ENCODE measurements at places on chromosomes 11 and 22.

- DNase-seq, result no peak
These were observed 5.4 kb downstream of the KCNC1 start for GRCh38 chr11:17739945-17740338.

- no peak for DNase-seq
These were observed 396 bp downstream of the CCDC157 start for GRCh38 chr22:30357236-30357570.

GRCh38 chr11:74319139-74319816 lies 7.8 kb upstream of the P4HA3 start:
- no peak for DNase-seq

DNA sequence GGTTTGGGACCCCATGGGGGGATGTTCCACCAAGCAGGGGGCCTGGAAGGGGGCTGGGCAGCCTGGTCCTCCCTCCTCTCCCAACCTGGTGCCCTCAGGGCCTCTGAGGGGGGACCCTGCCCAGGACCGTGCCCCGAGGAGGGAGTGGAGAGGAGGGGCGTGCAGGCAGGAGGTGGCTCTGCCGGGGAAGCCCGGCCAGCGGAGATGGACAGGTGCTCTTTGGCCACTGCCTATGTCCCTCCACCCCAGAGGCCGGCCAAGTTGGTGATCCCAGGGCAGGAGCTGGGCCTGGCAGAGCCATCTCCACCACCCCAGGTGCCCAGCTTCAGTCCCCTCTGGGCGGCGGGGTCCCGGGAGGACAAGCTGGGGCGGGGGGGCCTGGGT lies 2.4 kb downstream of the MUC2 start:
- no peak for DNase-seq

GRCh38 chr11:35618497-35619115 lies 346 bp downstream of the FJX1 start:
- DNase-seq, result no peak

DNA sequence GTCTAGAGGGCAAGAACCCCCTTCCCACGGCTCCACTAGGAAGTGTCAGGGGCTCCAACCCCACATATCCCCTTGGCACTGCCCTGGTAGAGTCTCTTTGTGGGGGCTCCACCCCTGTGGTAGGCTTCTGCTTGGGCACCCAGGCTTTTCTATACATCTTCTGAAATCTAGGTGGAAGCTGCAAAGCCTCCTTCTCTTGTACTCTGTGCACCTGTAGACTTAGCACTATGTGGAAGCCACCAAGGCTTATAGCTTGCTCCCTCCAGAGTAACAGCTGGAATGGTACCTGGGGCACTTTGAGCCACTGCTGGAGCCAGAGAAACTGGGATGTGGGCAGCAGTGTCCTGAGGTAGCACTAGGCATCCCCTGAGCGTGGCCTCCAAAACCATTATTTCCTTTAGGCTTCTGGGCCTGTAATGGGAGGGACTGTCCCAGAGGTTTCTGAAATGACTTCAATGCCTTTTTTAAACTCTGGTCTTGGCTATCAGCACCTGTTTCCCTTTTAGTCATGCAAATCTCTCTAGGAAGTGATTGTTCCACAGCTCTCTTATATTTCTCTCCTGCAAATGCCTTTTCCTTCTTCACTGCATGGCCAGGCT lies 68.4 kb downstream of the TRAF6 start:
- DNase-seq, result no peak

- no peak for DNase-seq
These were observed 4.5 kb downstream of the FOXR1 start for GRCh38 chr11:118975771-118976709.

DNA sequence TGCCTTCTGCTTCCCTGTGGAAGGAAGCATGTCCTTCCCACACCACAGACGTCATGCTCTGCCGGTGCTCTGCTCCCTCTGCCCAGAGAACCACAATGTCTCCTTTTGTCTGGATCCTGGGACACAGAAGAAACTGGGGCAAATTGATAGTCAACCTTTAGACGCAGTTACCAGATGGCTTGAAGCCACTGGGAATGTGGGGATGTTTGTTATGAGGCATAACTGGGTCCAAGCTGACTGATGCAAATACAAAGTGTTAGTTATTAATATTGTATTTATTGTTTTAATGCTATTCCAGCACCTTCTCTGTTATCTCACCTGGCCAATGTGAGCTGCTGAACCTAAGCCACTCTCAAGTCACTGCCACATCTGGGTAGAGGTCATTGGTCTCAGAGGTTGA lies 322.2 kb downstream of the SHANK2 start:
- no peak for DNase-seq

- no peak for DNase-seq
These were observed 80.0 kb upstream of the PPARA start for GRCh38 chr22:46070215-46070802.

DNA sequence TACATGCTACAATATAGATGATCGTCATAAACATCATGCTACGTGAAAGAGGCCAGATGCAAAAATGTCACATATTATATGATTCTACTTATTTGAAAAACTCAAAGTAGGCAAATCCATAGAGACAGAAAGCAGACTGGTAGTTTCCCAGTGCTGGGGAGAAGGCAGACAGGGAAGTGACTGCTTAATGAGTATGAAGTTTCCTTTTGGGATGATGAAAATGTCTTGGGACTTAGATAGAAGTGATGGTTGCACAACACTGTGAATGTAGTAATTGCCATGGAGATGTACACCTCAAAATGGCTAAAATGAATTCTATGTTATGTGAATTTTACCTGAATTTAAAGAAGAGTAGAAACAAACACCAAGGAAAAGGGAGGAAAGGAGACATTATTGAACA lies 45.2 kb upstream of the EHF start:
- no peak for DNase-seq

GRCh38 chr11:788953-789940 lies 643 bp downstream of the CEND1 start:
- no peak for DNase-seq

Measured in NCI-H1694 (cell line).